Activated CD4-positive, alpha-beta T cell treated with anti-CD3 and anti-CD28 coated beads, Interleukin-2, amount 50 U/mL, for 48 hours (primary cell): ENCODE measurements at places on chromosomes 12 and 14.

DNA sequence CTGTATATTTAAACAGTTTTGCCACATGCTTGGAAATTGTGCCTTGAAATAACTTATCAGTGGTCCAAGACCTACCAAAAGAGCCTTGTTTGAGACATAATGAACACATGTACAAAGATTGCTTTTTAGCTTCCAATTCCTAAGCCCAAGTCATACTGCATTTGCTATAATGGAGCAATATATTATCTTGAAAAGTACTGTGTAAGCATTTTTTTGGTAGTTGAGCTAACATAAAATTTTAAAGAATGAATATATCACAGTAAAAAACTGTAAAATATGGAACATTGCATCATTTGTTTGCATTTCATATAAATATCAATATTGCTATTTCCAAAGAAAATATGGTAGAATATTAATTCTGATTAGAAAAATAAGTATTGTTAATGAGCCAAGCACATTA lies 28.8 kb upstream of the HMGA2 start:
- DNase-seq = no peak

- no peak for DNase-seq
Measured at GRCh38 chr14:103535891-103536565, 7.0 kb downstream of the TRMT61A start.

GRCh38 chr12:15152868-15153267 lies 68.3 kb downstream of the RERG start:
- DNase-seq = no peak

GRCh38 chr12:52235001-52235764 lies 2.1 kb downstream of the KRT7 start:
- no peak for DNase-seq

- no peak for DNase-seq
Measured at GRCh38 chr12:28237423-28237822, 47.2 kb downstream of the CCDC91 start.

GRCh38 chr12:50514526-50515276 lies 9.9 kb downstream of the DIP2B start:
- DNase-seq = no peak

DNA sequence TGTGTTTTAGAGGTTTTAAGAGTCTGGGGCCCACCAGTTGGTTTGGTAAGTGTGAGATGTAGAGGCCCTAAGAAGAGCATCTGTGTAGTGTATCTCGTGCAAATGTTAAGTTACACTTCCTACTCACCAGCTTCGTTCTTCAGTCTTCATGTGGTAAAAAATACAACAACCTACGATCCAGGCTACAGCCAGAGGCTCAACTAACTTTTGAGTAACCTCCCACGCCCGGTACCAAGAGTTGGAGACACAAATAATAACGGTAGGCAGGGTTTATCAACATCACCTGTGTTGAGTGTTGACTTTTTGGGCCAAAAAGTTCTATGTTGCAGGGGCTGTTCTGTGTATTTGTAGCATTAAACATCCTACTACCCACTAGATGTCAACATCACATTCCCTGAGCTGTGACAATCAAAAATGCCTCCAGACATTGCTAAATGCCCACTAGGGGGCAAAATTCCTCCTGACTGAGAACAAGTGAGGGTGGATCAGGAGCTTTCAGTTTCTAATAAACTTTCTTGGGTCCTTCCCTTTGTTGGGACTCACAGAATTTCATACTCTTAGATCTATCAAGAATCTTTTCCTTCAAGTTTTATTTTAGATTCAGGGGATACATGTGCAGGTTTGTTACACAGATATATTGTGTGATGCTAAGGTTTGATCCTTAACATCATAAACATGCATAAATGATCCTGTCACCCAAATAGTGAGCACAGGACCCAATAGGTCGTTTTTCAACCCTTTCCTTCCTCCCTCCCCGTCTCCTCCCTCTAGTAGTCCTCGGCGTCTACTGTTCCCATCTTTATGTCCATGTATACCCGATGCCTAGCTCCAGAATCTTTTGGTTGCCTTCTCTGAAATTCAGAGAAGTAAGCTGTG lies 94.7 kb downstream of the SLC2A13 start:
- DNase-seq = peak; percentile 23

- DNase-seq = no peak
Measured at GRCh38 chr12:110046451-110047187, 1.7 kb downstream of the C12orf76 start.

- DNase-seq = peak; percentile 76
Measured at GRCh38 chr12:123043536-123044001, 63.1 kb downstream of the ARL6IP4 start.

- DNase-seq = no peak
Measured at GRCh38 chr12:10861366-10861765, 12.1 kb upstream of the PRR4 start.

- no peak for DNase-seq
Measured at GRCh38 chr14:85963486-85963885, 433.5 kb downstream of the FLRT2 start.

- DNase-seq = no peak
Measured at GRCh38 chr14:26323869-26324268, 274.0 kb downstream of the NOVA1 start.

DNA sequence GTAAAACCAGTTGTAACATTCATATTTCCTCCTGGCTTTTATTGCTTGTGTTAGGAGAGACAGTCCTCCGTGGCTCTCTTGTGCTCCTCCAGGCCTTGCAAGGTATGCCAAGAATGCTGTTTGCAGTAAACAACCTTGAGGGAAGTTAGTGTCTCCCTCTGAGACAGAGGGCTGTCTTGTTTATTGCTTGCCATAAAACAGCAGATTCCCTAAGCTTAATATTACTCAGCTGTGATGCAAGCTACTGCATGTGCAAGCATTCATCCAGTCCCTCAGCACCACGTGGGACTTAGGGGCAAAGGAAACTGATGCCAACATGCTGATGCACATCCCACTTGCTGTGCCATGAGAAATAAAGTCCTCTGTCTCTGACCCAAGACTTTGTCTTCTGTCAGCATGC lies 6.6 kb downstream of the POMT2 start:
- no peak for DNase-seq

- no peak for DNase-seq
Measured at GRCh38 chr12:28425526-28425925, 235.3 kb downstream of the CCDC91 start.

- DNase-seq = no peak
Measured at GRCh38 chr12:7678744-7679143, 13.0 kb upstream of the APOBEC1 start.

GRCh38 chr14:24904533-24904932 lies 145.4 kb downstream of the STXBP6 start:
- DNase-seq = no peak
